ENCODE measurements at places on chromosomes 5 and 9.

GRCh38 chr5:174198541-174198940 is 153.0 kb downstream of the NSG2 start:
- no peak for DNase-seq

GRCh38 chr5:174919351-174919750 is 195.0 kb downstream of the MSX2 start:
- no peak for DNase-seq

DNA sequence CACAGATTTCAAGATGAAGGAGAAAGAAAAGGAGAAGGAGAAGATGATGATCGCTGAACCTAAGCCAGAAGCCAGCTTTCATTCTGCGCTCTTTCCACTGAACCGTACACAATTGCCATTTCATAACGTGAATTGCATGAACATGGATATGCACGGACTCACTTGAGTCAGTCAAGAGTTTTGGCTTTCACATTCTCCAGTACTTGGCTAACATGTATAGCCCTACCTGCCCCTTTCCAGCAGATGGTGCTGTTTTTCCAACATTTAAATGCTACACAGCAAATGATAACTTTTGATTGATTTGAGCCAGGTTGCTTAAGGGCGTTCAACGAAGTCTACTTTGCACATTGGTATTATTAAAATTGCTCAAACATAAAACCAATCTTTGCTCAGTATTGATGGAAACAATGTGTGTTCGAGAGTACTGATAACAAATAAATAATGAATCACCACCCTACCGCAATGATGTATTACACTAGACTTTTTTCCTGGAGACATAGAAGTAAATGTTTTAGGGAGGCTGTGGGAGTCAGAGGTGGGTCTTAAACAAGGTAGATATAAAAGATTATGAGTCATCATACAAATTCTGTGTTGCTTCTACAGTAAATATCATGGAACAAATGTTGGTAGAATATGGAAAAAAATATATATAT is 196.4 kb downstream of the TRPM3 start:
- DNase-seq, result no peak

- DNase-seq, result no peak
Measured at GRCh38 chr5:171600741-171601265, 181.4 kb downstream of the FGF18 start.

DNA sequence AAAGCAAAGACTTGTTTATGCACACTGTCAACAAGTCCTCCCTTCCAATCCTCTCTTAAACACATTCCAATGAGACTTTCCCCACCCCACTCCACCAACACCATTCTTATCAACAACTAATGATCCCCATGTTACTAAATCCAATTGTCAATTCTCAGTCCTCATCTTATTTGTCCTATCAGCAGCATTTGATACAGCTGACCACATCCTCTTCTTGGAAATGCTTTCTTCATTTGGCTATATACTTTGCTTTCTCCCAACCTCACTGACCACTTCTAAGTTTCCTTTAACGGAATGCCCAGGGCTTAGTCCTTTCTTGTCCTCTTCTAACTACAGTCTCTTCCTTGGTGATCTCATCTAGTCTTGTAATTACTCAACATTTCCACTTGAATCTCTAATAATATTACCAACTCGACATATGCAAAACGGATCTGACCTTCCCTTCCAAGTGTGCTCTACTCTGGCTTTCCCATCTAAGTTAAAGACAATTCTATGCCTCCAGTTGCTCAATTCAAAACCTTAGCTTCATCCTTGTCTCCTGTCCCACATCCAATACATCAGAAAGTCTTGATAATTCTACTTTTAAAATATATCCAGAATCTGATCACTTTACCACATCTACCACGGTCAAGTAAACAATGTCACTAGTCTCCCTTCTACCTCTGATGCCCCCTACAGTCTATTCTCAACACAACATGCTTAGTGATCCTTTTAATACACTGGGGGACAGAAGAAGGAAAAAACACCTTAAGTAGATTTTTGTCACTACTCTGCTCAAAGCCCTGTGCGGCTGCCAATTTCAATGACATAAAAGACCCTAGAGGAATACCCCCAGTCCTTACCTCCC is 25.5 kb downstream of the AGTPBP1 start:
- no peak for DNase-seq

- no peak for DNase-seq
Measured at GRCh38 chr9:38059233-38059936, 9.6 kb downstream of the SHB start.

DNA sequence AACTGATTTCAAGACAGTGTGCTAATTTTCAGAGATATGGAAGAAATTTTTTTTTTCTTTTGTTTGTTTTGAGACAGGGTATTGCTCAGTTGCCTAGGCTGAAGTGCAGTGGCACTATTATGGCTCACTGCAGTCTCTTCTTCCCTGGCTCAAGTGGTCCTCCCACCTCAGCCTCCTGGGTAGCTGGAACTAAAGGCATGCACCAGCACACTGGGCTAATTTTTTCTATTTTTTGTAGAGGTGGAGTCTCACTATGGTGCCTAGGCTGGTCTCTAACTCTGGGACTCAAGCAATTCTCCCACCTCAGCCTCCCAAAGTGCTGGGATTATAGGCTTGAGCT is 9.9 kb upstream of the TEX48 start:
- DNase-seq, result no peak

DNA sequence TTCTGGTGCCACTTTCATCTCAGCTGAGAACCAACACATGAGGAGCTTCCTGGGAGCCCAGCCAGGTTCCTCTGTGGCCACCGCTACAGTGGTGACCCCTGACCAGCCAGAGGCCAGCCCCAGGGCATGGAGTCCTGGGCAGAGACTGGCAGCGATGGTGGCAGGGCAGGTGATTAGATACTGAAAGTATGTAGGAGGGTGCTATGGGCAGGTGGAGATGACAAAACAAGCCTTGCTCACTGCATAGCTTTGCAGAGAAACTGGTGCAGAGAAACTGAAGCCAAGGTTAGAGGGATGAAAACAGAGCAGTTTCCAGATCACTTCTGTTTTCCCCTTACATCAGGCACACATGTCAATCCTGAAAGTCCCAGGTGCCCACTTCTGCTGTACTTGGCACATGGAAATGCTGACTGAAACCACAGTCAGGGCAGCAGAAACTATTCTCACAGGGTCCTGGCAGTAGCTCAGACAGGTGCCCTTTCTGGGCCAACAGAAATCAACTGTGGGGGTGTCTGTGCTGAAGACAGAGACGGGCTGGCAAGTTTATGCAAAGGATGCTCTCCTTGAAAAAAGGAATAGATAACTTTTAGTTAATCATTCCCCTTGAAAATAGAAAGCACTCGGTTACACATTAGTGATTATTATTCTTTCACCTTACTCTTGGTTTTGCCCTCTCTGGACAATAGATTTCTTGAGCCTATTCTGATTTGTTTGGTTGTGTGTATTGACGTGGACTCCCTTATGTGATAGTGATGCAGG is 90.3 kb downstream of the ANKRD55 start:
- no peak for DNase-seq

GRCh38 chr5:124745007-124745927 is 1.2 kb downstream of the ZNF608 start:
- DNase-seq, result no peak

GRCh38 chr5:154749491-154749890 is 5.7 kb upstream of the LARP1 start:
- DNase-seq, result no peak

DNA sequence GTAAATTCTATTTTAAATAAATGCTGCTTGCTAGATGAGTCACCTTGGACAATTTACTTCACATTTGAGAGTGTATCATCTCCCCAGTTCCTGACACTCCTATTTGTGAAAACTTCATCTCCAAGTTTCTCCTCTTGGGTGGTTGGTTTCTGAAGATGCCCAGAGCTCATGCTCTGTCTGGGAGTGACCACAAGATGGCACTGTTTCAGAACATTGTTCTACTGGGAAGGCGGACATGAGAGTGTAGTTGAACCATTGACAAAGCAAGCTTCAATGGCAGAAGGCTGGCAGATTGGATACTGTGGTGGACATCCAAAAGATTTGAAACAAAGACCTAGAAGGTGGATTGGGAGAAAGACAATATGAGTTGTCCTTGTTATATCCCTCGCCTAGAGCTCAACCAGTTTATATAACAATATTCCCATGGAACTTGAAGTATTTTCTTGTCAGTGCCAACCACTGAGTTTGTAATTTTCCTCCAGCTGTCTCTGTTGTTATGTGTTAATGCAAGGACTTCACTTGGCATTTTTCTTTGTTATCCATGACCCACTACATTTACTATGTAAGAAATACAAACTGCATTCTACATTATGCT is 234.3 kb upstream of the ANKH start:
- DNase-seq, result no peak

DNA sequence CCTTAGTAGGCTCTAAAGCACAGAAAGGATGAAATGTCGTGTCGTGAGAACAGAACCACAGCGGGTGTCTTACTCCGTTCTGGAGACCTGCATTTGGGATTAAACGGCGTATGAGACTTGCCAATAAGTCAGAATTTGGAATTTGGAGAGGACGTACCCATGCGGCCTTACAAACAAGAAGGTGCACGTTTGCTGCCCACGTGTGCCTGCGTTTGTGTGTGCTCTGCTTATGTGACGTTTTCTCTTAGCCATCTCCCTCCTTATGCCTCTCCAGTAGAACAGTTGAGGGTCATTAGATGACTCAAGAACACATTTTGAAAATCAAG is 171.6 kb upstream of the OTULINL start:
- DNase-seq, result no peak

DNA sequence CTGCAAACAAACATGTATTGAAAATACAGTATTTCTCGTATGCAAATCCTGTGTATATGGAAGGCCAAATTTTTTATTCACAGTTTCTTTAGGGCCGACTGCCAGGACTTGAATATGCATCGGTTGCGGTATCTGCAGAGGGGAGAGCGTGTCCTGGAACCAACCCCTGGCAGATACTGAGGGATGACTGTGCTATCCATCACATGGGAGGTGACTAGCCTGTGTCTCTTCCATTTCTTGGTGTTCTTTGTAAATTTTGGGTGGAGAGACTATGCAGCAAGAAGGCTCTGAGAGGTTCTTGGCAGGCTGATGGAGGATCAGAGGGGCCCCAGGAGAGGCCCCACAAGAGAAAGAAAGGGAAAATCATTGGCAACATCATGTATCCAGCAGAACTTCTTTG is 384.3 kb downstream of the YTHDC2 start:
- no peak for DNase-seq

DNA sequence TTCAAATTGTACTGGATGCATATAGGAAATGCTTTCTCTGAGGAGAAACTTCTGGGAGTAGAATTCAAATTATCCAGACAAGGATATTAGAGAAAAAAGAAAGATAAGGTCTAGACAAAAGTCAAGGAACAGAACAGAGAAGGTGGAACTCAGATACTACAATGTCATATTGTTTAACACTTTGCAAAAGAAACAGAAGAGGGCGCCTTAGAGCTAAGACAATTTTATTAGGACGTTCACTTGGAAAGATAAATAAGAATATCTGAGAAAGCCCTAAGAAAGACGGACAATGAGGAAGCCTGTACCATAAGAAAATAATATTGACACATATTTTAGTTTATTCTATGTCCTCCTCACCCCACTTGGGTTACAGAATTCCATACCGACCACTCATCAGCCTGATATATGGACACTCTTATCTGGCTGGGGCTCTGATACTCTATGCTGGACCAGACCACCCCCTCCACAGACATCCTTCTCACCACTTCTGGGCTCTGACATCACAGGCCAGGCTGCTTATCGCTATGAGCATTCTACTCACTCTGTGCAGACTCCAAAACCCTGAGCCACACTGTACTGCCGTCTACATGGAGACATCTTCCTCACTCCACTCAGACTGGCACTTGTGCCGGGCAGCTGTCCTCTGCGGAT is 9.1 kb upstream of the AK3 start:
- DNase-seq, result no peak

DNA sequence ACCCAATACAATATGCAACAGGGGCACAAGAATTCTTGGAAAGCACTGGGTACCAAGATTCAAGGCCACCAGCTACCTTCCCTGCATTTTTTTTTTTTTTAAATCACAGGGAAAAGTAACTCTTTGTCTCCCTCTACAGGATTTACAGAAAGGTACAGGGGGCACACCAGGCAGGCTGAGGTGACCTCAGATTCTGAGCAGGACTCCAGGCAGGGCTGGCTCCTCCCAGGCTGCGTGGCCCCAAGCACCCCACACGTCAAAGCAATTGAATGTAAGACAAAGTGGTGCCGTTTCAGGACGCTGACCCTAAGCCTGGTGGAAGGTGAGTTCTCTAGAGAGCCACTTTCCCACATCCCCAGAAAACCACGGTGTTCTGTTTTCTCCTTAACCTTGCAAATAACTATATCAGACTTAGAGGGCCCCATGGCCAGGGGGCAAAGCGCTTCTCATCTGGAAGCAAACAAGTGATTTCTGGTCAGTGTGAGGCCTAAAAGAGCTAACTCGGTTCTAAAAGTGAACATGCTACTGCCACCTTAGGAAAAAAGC is 222.6 kb downstream of the ROR2 start:
- DNase-seq, result no peak

- DNase-seq, result no peak
Measured at GRCh38 chr9:93730217-93730616, 153.8 kb downstream of the PHF2 start.

DNA sequence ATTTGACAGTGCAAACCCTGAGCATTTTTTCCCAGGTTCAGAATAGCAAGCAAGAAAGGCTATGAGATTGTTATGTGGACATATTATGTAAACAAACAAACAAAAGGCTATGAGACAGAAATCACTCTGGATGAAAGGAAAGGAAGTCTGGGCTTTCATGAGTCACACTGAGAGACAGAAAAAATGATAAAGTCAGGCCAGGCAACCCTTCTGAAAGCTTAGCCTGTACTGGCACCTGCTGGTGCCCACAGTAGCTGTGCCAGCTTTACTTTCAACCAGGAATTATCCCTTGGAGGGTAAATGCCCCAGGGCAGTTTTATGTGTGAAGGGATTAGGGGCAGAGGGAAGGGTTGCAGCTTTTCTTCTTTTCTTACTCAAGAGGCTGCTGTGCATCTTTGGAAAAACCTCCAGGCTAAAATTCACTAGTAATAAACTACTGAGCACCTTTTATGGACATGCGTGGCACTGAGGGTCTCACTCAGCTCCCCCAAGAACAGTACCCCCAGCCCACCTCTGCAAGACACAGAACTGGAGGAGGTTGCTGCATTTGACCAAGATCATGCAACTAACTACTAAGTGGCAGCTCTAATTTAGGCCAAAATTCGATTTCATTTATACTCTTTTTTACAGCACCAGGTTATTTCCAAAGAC is 41.7 kb downstream of the ACTL7B start:
- no peak for DNase-seq

GRCh38 chr5:51618234-51618633 is 235.0 kb downstream of the ISL1 start:
- no peak for DNase-seq

GRCh38 chr9:73202980-73203379 is 51.3 kb downstream of the ANXA1 start:
- DNase-seq, result no peak
